ENCODE measurements at places on chromosomes 2 and 18.

- no peak for DNase-seq
Observed at GRCh38 chr2:19667085-19667484, 234.7 kb downstream of the TTC32 start.

GRCh38 chr2:170723446-170723958 lies 8.4 kb downstream of the SP5 start:
- no peak for DNase-seq

GRCh38 chr2:176493909-176494308 lies 224.7 kb downstream of the MTX2 start:
- no peak for DNase-seq

- no peak for DNase-seq
Observed at GRCh38 chr2:36626071-36626470, 28.1 kb upstream of the FEZ2 start.

GRCh38 chr2:176081837-176082524 lies 1.8 kb downstream of the EVX2 start:
- no peak for DNase-seq

- peak; percentile 41 for DNase-seq
Observed at GRCh38 chr18:73942081-73942625, 205.5 kb downstream of the FBXO15 start.

DNA sequence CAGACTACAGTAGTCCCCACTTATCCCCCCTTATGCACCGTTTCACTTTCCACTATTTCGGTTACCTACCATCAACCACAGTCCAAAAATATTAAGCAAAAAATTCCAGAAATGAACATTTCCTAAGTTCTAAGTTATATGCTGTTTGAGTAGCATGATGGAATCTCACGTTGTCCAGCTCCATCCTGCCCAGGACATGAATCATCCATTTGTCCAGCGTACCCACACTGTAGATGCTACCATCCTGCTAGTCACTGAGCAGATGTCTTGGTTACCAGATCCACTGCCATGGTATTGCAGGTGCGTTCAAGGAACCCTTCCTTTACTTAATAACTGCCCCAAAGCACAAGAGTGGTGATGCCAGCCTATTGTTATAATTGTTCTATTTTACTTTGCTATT lies 87.9 kb downstream of the ACVR1 start:
- DNase-seq = no peak

GRCh38 chr18:48252525-48252924 lies 156.7 kb downstream of the ZBTB7C start:
- no peak for DNase-seq

- DNase-seq = no peak
Observed at GRCh38 chr2:197256021-197256420, 54.6 kb downstream of the ANKRD44 start.

GRCh38 chr2:214489702-214490101 lies 78.8 kb downstream of the VWC2L start:
- DNase-seq = no peak

DNA sequence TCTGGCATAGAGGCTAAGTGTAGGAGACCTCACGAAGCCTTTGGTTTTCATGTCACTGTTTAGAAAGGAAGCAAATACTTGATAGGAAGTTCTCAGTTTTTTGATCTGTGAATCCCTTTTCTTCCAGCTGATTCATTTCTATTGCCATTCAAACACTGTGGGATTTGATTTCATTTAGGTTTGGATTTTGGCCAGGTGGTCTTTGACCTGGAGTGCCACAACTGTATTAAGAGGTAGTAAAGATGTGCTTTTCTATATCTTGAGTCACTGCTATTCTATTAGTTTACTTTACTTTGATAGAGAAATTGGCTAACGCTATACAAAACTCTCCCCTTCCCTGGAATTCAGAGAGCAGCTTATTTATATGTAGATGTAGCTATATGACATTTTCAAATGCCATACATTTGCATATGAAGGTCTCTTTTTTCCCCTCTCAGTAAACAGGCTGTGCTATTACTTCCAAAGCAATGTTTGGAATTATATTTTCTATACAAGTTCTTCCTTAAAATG lies 132.4 kb upstream of the CAVIN2 start:
- no peak for DNase-seq

DNA sequence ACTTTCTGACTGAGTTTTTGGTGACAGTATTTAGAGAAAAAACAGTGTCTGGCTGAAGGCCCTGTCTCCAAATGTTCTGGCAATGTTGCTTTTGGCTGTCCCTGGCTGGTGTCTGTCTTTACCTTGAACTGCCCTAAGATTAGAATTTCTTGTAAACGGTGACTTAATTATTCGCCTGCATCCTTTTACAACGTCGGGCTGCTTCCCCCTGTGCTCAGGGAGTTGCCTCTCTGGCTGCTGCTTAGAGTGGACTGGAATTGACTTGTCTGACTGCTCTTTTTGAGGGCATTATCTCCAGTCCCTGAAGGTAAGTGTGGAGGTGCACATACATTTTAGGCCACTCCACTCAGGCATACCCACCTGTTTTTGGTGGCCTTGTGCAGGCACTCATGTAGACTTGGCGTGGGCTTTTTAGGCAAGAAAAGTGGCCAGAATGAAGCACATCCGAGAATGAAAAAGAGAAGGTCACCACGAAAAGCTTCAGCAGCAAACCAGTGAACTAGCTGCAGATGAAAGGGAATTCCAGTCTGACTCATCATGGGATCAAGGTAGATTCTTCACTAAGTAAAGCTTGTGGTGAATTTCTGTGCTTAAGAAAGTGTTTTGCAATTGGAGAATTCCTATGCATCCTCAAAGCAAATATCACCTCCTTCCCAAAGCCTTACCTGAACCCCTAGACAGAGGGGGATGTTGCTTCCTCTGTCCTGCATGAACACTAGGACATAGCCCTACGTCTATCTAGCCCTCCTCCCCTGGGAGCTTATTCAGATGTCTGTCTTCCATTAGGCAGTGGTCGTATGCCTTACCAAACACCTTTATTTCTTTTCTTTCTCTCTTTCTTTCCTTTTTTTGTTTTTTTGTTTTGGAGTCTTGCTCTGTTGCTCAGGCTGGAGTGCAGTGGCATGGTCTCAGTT lies 230.3 kb upstream of the TRIB2 start:
- DNase-seq = no peak

DNA sequence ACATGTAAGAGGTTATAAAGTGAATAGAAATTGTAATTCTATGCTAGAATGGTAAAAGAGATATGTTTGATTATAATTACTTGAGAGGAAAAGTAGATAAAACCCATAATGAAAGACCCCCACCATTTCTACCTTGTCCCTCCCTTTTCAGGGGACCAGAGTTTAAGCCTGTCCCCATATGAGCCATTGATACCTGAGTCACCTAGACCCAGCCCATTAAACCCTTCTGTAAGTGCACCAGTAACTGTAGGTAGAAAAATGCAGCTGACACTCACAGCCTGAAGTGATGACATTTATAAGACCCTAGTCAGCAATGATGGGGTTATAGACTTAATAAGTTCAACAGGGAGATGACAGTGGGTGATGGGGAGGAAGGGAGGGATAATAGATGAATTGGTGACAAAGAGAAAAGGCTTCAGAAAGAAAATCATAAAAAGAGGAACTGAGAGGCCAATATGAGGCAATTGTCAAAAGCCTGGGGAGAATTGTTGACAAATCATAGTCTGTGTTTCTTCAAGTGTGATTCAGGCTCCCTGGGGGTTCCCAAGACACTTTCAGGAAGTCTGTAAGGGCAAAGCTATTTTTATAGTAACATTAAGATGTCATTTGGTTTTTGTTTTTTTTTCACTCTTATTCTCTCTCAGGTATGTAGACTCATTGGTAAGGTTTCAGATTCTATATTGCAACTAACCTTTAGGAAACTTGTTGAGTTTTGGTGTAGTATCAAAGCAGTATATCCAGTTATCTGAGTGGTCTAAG lies 544.2 kb downstream of the SATB2 start:
- DNase-seq = no peak

DNA sequence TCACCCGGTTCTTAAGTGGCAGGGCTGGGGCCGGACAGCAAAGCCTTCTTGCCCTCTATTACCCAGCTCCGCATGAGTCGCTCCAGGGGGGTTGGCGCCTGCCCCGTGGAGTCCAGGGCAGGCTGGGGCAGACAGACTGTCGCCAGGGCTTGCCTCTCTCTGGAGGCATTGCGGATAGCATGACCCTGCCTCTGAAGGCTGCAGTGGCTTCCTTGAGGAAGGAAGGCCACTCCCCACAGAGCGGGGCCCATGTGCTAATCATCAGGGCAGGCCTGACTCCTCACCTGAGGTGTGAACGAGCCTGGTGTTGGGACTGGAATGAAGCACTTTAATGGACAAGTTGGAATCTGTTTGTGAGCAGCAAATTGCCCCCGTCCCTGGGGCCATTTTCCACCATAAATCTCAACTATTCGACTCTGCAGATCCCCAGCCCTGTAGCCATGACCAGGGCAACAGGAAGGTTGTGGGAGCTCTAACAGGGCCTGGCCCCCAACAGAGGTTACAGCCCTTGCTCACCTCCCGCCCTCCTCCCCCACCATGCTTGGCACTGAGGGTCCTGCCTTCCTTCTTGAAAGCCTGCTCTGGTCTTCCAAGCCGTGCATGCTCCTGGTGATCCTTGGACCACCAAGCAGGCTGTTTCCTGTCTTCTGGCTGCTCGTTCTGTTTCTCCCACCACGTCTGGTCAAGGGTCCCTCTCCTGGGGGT lies 144.9 kb upstream of the HAAO start:
- no peak for DNase-seq

All from NCI-H2081 treated with DMSO at 0.1 percent for 48 hours (cell line).